Right ventricle myocardium superior (tissue), 1 donor: ENCODE measurements at places on chromosomes 13 and 19.

GRCh38 chr13:30037766-30038165, 187.3 kb upstream of the UBL3 start:
- no peak for DNase-seq

- no peak for DNase-seq
Observed at GRCh38 chr19:1424192-1424955, 13.8 kb upstream of the RPS15 start.

GRCh38 chr13:24276861-24277260, 32.5 kb upstream of the C1QTNF9 start:
- DNase-seq: no peak

DNA sequence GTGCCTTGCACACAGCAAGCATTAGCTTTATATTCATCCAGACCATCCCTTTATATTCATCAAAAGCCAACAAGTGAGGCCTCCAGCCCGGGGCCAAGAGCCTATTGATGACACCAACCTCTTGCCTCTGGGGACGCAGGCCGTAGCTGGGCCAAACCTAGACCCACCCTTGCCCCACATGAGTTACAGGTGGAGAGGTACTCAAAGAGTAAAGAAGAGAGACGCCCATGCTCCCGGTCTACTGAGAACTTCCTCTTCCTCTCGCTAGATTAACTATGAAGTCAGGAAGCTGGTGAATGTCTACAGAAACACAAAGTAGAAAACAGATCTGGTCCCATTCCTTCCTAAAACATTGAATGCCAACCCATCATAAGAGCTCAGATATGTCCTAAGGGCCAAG, 3.8 kb upstream of the MLNR start:
- no peak for DNase-seq

DNA sequence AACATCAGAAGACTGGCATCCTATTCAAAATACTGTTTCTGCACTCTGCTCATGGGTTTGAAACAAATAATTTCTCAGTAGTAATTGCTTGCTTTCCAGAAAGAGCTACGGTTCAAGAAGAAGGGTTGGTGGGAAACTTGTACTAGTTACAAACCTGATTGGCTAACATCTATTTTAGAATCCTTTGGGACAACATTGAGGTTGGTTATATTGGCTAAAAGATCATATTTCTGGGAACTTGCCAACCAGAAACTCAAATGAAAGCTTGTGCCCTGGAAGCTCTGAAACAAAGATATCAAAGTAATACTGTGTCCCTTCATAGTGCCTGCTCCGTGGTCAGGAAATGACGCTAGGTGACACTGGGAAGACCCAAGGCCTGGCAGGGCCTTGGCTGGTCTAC, 141.7 kb downstream of the LACC1 start:
- no peak for DNase-seq

DNA sequence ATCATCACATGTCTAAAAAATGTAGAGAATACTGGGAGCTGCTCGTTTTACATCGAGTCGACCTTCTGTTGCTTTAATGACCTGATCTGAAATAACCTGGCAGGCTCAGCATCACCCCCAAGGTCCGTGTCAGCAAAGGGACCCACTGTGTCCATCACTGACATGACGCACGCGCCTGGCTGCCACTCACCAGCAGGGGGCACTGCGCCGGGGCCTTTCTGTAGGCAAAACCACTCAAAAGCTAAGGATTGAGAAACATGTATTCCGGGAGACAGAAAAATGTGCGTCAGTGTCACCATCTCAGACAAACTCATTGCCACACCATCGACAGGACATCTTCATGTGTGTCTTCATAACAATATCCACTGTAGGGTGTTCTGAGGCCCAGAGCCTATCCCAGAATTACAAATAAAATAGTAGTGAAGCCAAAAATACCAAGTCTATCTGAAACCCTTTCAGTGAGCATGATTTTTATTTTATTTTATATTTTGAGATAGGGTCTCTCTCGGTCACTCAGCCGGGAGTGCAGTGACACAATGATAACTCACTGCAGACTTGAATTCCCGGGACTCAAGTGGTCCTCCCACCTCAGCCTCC, 130.3 kb upstream of the LSM14A start:
- DNase-seq: peak; percentile 77

GRCh38 chr13:32261567-32261966, 53.6 kb downstream of the ZAR1L start:
- DNase-seq: peak; percentile 78
